ENCODE measurements at places on chromosomes 4 and X.
A peak's percentile ranks its signal among the peaks of the same experiment; 100 is the strongest.

DNA sequence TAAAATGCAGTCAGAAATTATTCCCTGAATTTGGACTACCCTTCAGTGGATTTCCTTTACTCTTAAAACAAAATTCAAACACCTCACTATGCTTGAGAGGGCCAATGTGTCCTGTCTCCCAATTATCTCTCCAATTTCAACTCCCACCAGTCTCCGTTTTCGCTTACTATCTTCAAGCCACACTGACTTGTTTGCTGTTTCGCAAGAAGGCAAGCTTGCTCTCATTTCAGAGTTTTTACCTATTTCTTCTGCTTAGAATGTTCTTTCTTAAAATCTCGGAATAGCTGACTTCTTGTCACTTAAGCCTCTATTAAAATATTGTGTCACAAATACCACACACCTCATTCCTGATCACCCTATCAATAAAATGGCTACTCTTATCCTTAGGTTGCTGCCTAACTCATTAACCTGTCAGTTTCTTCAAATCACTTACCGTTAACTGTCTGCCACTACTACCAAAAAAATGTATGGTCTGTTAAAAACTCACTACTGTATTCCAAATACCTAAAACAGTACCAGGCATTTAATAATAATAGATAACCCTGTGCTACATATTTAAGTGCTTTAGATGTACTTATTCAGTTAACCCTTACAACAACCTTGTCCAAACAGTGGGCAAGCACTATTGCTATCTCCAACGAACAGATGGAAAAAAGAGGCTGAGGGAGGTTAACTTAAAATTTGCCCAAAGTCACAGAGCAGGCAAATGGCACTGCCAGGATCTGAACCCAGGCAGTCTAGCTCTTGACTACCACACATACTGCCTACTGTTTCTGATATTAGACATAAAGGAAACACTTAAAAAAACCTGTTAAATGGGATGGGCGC, 2.9 kb downstream of the UBA6 start:
- no peak for DNase-seq

GRCh38 chr4:47939456-47939855, 25.1 kb upstream of the NFXL1 start:
- no peak for DNase-seq

DNA sequence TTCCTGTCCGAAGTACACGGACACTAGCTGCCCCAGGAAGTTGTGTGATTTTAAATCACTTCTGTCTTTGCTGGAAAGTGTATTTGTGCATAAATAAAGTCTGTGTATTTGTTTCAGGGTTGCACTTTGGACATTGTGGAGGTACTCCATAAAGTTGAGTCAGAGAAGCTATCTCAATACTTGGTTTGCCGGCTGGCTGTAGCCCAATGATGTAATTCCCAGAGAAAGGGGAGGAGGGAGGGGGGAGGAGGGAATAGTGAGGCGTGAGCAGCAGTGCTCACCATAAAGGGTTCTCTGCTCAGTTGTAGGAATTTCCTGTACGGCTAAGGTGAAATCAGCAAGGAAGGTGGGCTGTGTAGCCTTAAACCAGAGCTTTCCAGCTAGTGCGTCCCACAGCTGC, 7.5 kb downstream of the APEX2 start:
- no peak for DNase-seq

- DNase-seq: no peak
Measured at GRCh38 chrX:1941321-1941720, 326.5 kb downstream of the ASMT start.

GRCh38 chrX:80282535-80282934, 137.7 kb upstream of the TENT5D start:
- DNase-seq: no peak

DNA sequence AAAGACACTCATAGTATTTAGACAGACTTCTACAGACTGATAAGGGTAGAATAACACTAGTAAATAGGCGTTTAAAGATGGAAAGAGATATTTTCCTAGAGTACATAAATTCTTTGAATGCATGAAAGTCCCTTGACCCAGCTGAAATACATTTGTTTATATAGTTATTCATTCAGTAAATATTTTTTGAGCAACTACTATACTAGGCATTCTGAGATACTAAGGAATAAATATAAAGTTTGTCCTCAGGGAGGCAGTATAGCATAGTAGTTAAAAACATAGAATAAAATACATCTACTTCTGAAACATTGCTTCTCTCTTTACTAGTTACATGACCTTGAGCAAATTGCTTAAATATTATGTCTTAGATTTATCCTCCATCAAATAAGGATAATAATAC, 27.4 kb downstream of the HMGN5 start:
- DNase-seq: no peak

DNA sequence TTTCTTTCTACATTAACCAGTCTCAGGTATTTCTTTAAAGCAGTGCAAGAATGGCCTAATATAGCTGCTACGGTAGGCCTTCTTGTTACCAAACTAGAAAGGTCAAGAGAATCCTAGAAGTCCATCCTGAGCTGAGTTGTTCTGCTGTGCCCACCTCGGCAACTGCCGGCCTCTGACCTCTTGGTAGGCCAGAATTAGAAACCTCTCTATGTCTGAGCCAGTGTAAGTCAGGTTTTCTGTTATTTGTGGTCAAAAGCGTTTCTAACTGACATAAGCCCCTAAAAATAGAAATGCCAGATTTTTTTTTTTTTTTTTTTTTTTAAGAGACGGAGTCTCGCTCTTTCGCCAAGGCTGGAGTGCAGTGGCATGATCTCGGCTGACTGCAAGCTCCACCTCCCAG, 43.1 kb downstream of the SOWAHB start:
- DNase-seq: no peak

GRCh38 chr4:6561706-6562371, 13.2 kb upstream of the MAN2B2 start:
- no peak for DNase-seq

- no peak for DNase-seq
Measured at GRCh38 chr4:144831971-144832370, 186.0 kb downstream of the HHIP start.

DNA sequence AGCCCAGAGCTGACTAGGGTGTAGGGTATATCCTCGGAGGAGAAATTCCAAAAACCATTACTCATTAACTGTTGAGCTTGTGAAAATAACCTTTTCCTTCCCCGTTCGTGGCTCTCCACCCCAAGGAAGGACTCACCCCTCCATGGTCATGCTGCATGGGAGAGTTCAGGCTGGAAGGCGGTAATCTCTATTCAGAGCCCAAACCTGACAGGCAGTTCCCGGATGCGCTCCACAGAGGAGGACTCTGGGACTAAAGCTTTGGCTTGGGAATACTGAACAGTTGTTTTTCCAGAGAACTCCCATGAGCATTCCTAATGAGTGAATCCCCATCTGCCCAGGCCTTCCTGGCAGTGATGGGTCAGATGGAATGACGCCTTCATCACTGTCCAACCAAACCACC, 125.4 kb downstream of the BCOR start:
- DNase-seq: no peak

DNA sequence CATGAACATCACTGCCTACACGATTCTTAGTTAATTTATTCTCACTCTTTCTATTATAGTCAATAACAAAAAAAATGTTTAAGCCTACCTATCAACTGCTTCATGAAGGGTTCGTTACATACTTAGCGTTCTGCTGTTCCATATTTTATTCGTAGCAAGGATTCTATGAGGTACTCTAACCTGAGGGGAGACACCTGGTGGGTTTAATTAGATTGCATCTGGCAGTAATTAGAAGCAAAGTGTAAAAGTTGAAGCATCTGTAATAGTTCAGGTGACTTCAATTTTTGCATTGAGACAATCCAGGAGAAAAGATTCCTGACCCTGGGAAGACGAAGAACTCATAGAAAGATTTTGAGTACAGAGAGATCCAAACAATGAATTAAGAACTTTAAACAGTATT, 1655.8 kb upstream of the TENM3 start:
- no peak for DNase-seq

- no peak for DNase-seq
Measured at GRCh38 chrX:72001906-72002305, 91.3 kb downstream of the NHSL2 start.

DNA sequence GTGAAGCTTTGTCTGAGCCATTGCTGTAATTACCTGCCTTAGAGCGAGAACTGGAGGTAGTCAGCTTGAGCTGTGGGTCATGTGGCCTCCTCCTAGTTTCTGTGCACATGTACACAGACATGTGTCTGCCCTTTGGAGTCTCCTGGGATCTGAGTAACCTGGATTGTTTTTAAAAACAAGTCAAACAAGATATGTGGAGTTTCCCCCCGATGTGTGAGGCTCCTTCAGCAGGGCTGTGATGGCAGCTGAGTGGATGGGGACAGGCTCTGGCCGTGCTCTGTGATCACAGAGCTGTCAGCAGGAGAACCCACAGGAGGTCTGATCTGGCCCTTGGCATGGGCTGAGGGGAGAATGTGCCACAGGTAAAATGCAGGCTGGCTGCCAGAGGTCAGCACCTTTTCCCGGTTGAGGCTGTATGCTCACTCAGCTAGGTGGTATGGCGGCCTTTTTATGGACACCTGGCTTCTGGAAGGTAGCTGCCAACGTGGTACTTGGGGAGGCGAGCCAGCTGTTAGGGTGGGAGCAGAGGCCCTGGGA, 38.4 kb downstream of the NOP14 start:
- DNase-seq: no peak

DNA sequence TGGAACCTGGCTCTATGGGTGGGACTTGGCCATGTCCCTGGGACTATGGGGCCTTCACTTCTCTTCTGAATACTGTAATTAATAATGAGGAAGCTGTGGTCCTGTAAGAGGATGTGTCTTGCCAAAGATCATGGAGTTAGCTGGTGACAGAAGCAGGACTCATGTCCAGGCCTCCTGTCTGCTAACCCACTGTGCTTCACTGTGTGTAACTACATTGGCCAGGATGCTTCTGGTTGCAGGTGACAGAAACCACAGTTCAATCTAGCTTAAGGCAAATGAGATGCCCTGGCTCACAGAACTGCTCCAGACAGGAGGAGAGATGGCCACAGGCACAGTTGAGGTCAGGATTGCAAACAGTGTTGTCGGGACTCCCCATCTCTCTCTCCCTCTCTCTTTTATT, 3.1 kb downstream of the MTMR1 start:
- DNase-seq: no peak

GRCh38 chr4:22593933-22594332, 78.1 kb upstream of the ADGRA3 start:
- DNase-seq: no peak

DNA sequence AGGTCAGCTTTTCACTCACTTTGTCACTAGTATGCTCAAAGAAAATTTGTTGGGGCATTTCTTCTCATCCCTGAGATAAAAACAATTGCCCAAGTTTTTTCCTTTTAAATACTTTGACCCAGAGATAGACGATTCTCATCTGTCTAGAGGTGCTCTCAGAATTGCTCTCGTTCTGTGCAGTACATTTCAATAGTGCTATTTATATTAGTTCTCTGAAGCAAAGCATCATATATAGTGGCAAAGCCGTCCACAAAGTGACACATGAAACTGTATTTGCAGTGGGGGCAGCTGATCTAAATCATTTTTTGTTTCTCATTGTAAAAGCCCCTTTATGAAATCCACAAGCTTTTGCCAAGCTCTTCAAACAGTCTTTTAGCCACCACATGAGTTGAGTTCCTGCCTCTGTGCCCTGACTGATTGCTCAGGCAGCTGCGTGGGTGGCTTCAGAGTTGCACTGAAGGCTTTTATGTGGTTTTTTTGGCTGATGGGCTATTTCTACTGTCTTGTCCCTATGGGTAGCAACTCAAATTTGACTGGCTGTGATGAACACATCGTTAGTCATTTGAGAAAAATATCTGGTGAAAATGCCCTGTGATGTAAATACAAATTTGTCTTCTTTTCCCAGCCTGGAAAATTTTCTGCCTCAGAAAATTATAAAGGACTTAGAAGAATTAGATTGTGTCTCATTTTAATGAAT, 119.1 kb upstream of the OTUD4 start:
- peak; percentile 68 for DNase-seq

- DNase-seq: no peak
Measured at GRCh38 chr4:160809576-160809975, 1354.2 kb downstream of the FSTL5 start.

- no peak for DNase-seq
Measured at GRCh38 chrX:71846429-71846828, 64.2 kb upstream of the NHSL2 start.

- no peak for DNase-seq
Measured at GRCh38 chr4:65535113-65535512, 135.2 kb downstream of the EPHA5 start.

DNA sequence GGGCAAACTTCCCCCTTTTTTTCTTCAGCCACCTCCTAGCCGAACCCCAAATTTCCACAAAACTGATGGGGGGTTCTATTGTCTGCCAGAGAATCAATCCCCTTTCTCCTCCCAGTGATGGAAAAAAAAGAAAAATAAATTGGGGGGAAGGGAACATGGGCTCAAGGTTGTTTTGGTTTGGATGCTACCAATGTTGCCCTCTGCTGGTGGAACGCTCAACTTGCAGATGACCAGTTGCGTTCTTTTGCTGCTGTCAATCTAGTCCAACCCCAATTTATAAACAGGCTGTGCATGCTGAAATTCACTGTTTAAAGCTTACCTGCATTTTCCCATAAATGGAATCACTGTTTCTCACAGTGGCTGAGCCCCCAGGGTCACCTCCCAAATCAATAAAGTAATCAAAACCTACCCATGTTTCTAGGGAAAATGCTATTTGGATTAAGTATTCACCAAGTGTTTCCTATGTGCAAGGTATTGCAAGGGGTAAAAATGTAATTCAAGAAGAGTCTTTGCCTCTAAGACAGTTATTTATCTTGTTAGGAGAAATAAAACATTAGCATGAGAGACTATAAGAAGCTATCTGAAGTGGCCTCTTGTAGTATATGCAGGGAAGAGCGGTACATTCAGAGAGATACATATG, 116.7 kb upstream of the TMEM164 start:
- no peak for DNase-seq

DNA sequence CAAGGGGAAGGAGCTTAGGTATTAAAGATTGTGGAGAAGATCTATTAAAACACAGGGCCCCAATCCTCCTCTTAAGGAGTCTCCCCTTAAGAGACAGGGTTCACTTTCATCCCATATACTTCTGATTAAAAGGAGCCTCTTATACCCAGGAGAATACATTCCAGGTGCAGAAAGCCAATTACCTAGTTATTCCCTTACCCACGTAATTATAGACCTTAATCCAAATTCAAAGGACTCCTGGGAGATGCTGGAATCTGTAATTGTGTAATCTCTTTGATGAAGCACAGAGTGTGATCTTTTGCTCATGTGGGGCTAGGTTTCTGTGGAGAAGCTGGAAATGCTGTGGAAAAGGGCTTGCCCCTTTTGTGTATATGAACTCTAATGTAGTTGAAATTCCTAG, 1.4 kb upstream of the SEC24B start:
- no peak for DNase-seq

DNA sequence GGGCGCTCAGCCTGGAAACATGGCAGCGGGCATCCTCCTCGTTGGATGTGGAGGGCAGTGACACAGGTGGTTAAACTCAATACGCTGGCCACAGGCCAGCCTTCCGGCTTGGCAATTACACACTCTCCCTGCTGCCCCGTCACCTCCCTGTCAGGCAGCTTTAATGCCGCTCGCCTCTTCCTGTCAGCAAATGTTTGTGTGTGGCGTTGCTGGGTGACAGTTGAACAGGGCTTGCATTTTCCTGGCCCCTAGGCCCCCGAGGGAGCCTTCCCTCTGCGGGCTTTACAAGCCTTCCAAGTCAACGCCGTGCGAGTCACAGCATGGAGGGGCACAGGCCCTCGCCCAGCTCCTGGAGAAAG, 620.0 kb downstream of the BCOR start:
- no peak for DNase-seq

Data from stimulated activated CD4-positive, alpha-beta T cell treated with anti-CD3 and anti-CD28 coated beads, Interleukin-15, amount 100 ng/mL, for 48 hours (primary cell).